ENCODE measurements at places on chromosomes 1 and 21. TPM values are rescaled to one million over a fixed set of nuclear protein-coding genes. Genes with fewer than 3 reads are reported as not detected.

Gene BEND5
- total RNA-seq, result 1.6 TPM

Gene PROK1
- total RNA-seq, result not detected

Gene MTARC2
- total RNA-seq, result 0.41 TPM

DNA sequence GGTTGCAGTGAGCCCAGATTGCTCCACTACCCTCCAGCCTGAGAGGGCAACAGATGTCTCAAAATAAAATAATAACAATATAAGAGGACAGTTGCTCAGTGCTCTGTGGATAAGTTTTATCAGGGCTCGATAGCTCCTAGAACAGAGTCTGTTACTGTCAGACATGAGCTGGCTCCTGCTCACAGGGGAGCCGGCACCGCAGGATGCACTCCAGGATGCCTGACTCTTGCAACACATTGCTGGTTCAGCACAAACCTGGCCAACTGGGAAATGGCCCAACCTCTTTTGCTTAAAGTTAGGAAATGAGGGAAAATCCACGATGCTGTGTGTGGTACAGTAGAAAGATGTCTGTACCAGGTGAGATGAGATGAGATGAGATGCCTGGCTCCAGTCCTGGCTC lies 5.8 kb upstream of the CTSE start:
- no peak for DNase-seq

- DNase-seq, result no peak
These were observed 39.7 kb downstream of the PBX1 start for GRCh38 chr1:164598719-164599118.

- no peak for DNase-seq
These were observed 24.9 kb downstream of the DIP2A start for GRCh38 chr21:46483300-46484295.

DNA sequence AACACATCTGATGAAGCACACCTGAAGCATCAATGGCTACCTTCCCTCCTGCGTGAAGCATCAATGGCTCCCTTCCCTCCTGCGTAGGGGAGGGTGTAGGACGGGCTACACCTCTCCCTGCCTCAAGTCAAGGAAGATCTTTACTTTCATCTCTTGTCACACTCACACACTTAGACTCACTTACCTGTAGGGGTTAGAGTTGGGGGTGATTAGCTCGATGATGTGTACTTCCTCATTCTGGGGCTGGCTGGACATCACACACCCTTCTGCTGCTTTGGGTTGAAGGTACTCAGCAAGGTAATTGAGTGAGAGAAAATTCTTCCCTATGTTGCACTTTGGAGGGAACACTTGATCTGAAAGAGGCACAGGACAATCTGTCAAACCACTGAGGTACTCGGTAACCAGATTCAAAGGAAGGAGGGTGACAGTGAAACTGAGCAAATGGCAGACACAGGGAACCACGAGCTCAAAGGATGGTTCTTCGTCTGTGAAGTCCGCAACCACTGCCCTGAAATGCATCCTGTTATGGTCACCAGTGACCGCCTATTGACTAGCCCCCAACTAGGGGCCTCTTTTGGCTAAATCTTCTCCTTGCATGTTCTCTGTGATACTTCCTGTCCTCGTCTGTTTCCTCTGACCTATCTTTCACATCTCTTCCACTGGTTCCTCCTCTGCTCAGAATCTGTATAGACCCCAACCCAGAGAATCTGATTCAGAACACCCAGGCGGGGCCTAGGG lies 156.2 kb downstream of the TGFBR3 start:
- DNase-seq, result no peak

All from H4 (cell line).